Ureter (tissue), 1 donor: ENCODE measurements at places on chromosomes 4 and X.

- DNase-seq: no peak
These were observed 1038.0 kb downstream of the PCDH19 start for GRCh38 chrX:99371976-99372595.

DNA sequence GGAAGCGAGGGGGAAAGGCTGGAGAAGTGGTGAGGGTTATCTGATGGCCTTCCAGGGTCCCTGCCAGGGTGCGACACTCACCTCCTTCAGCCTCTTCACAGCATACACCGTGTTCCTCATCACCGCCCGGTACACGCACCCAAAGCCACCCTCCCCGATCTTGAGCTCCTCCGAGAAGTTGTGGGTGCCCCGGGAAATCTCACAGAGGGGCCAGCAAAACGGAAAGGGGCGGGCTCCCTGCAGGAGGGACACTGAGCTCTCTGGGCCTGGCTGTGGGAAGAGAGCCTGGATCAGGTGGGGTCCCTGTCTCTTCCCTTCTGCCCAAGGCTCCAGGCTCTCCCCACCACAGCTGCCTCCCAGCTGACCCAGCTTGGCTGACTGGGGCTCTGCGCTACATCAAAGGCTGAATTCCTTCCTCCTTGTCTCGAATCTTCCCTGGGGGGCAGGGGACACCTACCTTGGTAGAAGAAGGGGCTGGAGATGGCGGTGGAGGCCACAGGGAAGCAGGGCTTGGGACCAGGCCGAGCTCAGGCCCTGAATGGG lies 1.1 kb downstream of the IRAK1 start:
- no peak for DNase-seq

- DNase-seq: no peak
These were observed 161.2 kb upstream of the WDFY3 start for GRCh38 chr4:85127653-85128052.

DNA sequence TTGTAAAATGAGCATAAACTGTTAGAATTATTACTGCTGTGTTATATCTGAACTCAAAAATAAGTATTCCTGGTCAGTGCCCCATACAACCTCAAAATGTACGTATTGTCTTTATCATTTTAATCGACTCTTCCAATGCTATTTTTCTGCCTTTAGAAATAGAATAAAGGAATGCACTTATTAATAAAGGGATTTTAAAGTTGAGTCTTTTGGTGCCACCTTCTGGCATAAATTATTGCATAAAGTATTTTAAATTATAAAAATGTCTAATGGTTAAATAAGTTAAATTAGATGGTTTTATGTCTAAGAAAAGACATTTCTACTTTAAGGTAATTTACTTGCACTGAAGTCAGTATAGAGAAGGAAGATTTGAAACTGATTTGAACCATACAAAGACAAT lies 424.0 kb upstream of the NDST4 start:
- DNase-seq: no peak

- DNase-seq: peak; percentile 84
These were observed 32.8 kb downstream of the CLCN4 start for GRCh38 chrX:10189317-10190268.

DNA sequence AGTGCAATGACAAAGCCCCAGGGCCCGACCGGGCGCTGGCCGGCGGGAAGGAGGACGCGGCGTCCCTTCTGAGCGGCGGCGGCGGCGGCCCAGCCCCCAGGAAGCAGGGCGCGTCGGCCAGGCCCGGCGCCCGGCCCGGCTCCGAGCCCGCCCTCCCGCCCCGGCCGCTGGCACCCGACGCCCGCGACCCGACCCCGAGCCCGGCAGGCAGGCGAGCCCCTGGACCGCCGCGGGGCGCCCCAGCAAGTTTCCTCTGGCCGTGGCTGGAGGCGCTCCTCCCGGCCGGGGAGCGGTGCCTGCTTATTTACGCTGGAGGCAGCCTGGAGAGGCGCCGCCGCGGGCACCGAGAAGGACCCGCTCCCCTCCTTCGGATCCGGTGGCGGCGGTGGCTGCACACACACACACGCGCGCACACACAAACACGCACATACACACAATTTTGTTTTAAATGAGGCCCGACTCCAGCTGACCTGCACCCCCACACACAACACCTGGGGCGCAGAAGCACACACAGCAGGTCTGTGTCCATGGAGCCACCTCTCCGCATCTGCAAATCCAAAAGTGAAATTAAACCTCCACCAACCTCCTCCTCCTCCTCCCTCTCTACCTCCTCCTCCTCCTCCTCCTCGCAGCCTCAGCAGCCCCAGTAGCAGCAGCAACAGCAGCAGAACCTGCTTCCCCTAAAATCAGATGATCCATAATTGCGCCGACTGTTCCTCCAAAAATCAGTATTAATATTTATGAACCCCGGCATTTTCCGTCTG lies 669 bp downstream of the IRF2 start:
- DNase-seq: peak; percentile 61

GRCh38 chr4:109589119-109589518 lies 29.1 kb downstream of the MCUB start:
- DNase-seq: no peak
